ENCODE measurements at places on chromosomes 6 and 20.

- DNase-seq = no peak
Measured at GRCh38 chr6:143998686-143999085, 9.4 kb downstream of the PLAGL1 start.

GRCh38 chr6:12238219-12238618 is 51.9 kb upstream of the EDN1 start:
- DNase-seq = no peak

DNA sequence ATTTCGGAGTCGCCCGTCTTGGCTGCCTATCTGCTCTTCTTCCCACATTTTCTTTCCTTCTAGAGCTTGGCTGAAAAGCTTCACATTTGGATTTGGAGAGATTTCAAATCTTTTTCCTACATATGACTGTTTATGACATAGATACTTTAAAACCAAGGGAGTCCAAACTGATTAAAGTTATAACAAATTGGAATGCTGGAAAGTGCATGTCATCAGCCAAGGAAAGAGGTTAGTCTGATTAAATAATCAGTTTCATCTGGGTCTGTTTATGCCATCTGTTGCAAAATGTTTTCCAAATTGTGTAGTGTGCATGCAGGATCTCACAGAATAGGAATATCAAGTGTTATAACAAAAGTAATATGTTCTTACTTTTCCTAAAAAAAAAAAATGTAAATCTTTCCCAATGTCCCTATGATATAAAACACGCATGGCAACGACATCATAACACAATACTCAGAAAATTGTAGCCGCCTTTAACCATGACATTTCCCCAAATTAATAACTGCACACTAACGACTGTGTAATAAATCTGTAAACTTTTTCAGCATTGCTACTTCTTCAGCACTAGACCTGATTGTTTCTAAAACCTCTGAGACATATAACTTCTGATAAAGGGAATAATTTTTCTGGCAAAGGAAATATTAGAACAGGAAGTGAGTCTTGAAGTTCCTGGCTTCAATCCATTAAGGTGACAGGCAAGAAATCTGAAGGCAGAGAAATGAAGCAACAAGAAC is 230.2 kb upstream of the FOXQ1 start:
- peak; percentile 43 for DNase-seq

- DNase-seq = no peak
Measured at GRCh38 chr20:16441546-16442164, 131.6 kb downstream of the KIF16B start.

DNA sequence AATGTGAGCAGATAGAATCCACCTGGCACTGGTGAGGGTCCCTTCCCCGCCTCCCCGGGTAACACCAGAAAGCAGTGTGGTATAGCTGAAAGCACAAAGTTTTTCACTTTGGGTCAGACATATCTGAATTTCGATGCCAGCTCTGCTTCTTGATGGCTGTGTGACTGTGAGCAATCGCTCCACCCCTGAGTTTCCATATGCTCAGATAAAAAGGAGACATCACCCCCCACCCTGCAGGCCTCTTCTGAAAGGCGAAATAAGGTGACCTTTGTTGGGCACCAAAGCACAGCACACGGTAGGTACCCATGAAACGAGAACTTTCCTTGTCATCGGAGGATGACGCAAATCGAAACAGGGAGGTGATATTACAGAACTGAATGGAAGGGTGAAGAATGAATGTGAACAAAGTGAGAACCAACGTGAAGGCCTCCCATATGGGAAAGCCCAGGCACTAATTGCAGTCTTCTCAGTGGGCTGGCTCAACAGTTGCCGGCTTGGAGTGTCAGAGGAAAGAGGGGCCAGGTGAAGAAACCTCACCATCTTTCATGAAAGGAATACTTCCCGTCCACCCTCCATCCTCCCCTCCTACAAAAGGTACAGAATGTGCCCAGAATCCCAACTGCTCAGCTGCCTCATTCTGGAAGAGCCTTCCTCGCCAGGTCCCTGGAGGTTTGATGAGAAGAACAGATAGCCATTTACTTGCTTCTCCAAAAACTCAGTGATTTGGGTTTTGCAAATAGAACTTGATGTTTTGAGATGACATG is 61.8 kb downstream of the NFATC2 start:
- no peak for DNase-seq

DNA sequence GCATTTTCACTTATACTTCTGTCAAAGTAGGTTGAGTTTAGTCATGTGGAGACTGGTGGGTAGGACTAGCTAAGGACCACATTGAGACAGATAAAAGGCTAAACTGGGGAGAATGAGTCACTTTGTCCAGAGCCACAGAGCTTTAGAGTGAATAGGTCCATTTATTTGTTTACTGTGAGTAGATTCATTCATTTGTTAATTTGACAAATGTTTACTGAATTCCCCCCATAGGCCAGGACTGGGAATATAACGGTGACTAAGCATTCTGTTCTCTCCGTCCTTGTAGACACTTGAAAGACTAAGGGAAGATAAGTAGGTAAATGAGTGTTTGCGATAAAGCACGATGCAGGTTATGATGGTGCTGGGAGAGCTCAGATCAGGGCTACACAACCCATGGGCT is 699.7 kb upstream of the ID4 start:
- DNase-seq = no peak

- no peak for DNase-seq
Measured at GRCh38 chr6:166344240-166344639, 1.9 kb upstream of the SFT2D1 start.

DNA sequence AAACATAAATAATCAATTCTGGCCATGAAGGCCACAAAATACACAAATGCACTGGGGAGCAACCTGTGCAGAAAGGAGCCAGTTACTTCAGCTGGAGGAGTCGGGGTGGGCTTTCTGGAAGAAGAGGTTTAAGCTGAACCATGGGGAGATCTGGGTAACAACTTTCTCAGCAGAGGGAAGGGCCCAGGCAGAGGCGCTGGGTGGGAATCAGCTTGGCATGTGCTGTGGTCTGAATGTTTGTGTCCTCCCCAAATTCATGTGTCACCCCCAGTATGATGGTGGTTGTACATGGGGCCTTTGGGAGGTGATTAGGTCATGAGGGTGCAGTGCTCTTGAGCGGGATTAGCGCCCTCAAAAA is 107.9 kb downstream of the SYCP2 start:
- no peak for DNase-seq

DNA sequence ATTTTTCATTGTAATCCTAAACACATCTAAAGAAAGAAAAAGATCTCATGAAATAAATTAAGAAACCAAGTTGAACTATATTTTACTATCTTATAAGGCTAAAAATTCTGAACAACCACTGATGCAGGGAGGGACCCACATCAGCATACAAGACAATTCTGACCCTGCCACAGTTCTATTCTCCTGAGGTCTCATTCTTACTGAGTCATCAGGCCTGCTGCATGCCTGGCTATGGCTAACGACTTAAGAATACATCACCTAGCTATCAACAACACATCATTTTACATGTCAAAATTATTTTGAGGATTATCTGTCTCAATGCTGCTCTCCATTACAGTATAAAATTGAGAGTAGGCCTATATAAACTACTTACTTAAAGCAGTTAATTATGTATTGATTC is 52.9 kb downstream of the FBXL4 start:
- peak; percentile 64 for DNase-seq

GRCh38 chr6:151422981-151423380 is 28.9 kb downstream of the RMND1 start:
- no peak for DNase-seq

GRCh38 chr20:14775778-14776177 is 438.4 kb upstream of the FLRT3 start:
- DNase-seq = peak; percentile 19

- no peak for DNase-seq
Measured at GRCh38 chr20:54152227-54153040, 21.4 kb downstream of the CYP24A1 start.

- DNase-seq = no peak
Measured at GRCh38 chr6:111070105-111071005, 16.9 kb upstream of the SLC16A10 start.

GRCh38 chr6:121849477-121849876 is 414.0 kb downstream of the GJA1 start:
- peak; percentile 88 for DNase-seq

- no peak for DNase-seq
Measured at GRCh38 chr6:39657355-39658135, 67.7 kb downstream of the KIF6 start.

GRCh38 chr20:37314617-37315016 is 25.2 kb downstream of the MANBAL start:
- peak; percentile 41 for DNase-seq

- no peak for DNase-seq
Measured at GRCh38 chr6:80205404-80205803, 98.9 kb downstream of the BCKDHB start.

GRCh38 chr20:52652271-52652670 is 319.9 kb upstream of the TSHZ2 start:
- no peak for DNase-seq

GRCh38 chr20:43404878-43405277 is 52.8 kb upstream of the SRSF6 start:
- no peak for DNase-seq

DNA sequence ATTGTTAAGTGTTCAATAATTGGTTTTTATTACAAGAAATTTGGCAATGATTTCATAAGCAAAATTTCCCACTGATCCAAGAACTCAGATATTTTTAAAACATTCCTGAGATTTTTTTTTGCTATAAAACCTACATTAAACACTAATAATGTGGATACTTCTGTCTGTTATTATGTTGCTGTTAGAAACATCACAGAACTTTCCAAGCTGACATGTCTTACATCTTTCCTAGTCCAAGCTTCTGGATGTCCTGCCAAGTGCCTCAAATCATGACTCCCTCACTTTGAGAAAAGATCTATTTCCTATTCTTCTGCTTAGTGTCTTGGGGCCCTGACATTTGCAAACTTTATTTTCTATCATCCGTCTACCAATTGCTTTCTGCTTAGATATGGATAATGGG is 110.8 kb downstream of the RFPL4B start:
- no peak for DNase-seq

DNA sequence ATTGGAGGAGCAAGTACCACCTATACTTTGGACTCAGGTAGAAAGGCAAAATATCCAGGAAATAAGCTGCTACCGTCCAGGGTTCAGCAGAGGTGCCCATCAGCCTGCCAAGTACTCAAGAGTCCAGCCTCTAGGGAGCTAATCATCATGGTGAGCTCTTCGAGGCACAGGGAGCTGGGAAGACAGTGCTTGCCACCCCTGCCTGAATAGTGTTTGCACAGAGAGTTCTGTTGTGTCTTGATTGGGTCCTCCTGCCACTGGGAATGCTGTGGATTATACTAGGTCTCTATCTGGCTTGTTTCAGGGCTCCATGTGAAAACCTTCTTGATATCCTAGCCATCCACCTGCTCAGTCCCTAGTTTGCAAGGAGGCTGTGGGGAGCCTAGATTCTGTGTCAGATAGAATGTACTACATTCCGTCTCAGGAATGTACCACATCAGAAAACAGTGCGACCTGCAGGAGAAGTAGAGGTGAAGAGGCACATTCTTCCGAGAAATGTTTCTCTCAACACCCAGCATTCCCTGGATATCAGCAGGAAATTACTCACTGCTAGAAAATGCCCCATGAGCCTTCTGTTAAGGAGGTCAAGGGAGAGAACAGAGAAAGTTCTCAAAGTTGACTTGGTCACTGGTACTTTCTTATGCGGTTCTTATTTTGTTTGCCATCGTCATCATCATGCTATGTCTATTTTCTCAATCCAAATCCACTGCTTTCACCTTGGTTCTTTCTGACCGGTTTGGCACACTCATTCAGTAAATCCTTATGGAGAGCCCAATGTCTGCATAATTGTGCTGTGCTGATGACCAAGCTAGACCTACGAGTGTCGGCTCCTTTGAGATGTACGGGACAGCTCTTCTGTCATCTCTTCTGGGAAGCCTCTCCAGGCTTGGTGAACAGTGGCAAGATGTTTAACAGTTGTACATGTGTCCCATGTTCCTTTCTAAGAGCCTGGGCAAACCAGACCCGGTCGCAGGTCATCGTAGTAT is 30.7 kb downstream of the PTPN1 start:
- peak; percentile 95 for DNase-seq

DNA sequence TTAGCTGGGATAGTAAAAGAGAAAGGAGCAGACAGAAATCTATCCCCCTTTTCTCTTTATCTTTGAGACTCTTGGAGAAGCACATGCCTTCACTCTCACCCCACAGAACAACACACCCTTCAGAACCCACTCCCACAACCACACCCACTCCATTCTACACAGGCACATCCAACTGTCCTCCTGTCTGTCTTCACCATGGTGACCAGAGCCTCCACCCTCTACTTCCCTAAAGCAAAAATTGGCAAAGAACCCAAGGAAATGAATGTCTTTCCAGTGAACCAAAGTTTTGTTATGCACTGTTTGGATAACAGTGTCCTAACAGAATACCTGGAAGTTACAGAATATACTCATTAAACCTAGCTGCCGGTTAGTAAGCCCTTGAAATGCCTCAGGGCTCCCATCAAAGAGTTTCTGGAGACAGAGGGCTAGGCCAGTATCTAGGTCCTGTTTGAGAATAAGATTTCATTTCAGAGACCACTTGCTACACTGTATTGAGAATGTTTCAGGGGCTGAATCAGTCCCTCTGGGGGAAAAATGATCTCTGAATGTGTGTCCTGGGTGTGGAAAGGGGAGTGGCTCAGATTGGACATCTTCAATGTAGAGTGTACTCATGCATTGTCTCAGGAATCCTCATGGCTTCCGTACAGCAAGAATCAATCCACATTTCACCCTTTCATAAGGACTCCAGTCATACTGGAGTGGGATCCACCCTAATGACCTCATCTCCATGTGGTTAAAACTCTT is 101.1 kb downstream of the LY86 start:
- DNase-seq = peak; percentile 78

DNA sequence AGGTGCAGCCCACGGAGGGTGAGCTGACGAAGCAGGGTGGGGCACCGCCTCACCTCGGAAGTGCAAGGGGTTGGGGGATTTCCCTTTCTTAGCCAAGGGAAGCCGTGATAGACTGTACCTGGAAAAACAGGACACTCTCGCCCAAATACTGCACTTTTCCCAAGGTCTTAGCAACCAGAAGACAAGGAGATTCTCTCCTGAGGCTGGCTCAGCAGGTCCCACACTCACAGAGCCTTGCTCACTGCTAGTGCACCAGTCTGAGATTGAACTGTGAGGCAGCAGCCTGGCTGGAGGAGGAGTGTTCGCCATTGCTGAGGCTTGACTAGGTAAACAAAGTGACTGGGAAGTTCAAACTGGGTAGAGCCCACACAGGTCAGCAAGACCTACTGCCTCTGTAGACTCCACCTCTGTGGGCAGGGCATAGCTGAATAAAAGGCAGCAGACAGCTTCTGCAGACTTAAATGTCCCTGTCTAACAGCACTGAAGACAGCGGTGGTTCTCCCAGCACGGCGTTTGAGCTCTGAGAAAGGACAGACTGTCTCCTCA is 28.0 kb downstream of the SYNE1 start:
- DNase-seq = no peak

Measured in cardiac fibroblast (primary cell).